ENCODE measurements at places on chromosomes 2 and 18. TPM values are rescaled to one million over a fixed set of nuclear protein-coding genes. Genes with fewer than 3 reads are reported as not detected.

The ASB18 gene
- total RNA-seq, result not detected

The MYO1B gene
- 43.4 TPM for total RNA-seq

- DNase-seq, result no peak
Measured at GRCh38 chr2:151178207-151178606, 83.5 kb downstream of the RBM43 start.

GRCh38 chr2:161474920-161475319 lies 58.8 kb downstream of the TBR1 start:
- no peak for DNase-seq

The MBD1 gene
- total RNA-seq, result 38.2 TPM

Measured in SK-MEL-5 (cell line).